ENCODE measurements at places on chromosomes 16 and 17. TPM values are rescaled to one million over a fixed set of nuclear protein-coding genes. Genes with fewer than 3 reads are reported as not detected.
A peak's percentile ranks its signal among the peaks of the same experiment; 100 is the strongest.

DNA sequence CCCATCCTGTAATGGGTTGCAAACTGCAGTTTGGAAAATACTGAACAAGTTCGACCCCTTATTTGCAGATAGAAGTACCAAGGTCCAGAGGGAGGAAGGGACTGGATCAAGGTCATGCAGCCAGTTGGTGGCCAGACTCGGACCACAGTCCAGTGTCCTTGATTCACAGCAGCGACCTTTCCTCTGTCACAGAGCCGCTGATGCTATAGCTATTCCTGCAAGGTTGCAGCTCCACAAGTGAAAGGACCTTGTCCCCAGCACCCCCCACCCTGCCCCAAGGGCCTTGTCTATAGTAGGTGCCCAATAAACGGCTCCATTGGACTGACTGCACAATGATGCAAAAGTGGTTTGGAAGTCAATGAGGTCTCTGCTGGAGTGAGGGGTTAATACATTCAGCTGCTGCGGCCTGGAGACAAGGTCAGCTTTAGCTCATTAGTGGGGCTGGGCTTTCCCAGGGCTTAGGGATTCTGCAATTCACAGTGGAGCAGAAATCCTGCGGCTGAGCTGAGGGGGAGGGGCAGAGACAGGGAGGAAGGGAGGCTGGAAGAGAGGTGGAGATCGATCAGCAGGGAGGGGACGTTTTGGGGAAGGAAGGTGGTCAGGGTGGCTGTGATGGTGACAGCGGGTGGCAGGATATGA lies 13.4 kb upstream of the CRHR1 start:
- H3K27me3 ChIP-seq = peaks cover 29% of the 10 kb centered on the region
- DNase-seq = no peak
- no peaks in the 10 kb centered on the region for H3K36me3 ChIP-seq
- H3K4me1 ChIP-seq = no peaks in the 10 kb centered on the region
- H3K27ac ChIP-seq = no peak overlapping the region
- H3K4me3 ChIP-seq = no peak overlapping the region

GRCh38 chr17:56830726-56831368 lies 2.9 kb downstream of the C17orf67 start:
- H3K27ac ChIP-seq = peak overlapping the region; percentile 26
- peaks cover 23% of the 10 kb centered on the region for H3K36me3 ChIP-seq
- H3K4me3 ChIP-seq = peak overlapping the region; percentile 21
- H3K27me3 ChIP-seq = no peaks in the 10 kb centered on the region

DNA sequence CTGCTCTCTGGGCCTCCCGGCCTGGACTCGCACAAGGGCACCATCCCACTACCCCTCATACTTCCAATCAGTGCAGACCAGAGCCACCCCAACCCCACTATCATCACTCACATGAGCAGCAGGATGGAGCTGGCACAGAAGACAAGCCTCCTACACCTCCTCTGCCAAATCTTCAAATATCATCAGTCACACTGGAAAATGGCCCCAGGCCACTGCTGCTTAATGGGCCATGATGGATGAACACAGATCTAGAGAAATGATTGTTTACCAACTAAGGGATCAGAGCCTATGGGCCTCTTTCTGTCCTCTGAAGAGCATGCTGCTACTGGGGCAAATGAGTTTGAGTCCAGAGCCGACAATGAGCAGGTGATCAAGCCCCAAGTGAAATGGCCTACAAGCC lies 165.5 kb downstream of the GRIN2A start:
- H3K27me3 ChIP-seq = no peaks in the 10 kb centered on the region
- H3K36me3 ChIP-seq = no peaks in the 10 kb centered on the region
- no peak overlapping the region for H3K27ac ChIP-seq
- no peaks in the 10 kb centered on the region for H3K4me1 ChIP-seq

GRCh38 chr16:86887416-86887815 lies 309.1 kb downstream of the FOXL1 start:
- H3K27me3 ChIP-seq = peaks cover 5% of the 10 kb centered on the region
- no peak overlapping the region for H3K4me3 ChIP-seq
- no peaks in the 10 kb centered on the region for H3K4me1 ChIP-seq
- no peak for DNase-seq
- H3K27ac ChIP-seq = no peak overlapping the region
- no peaks in the 10 kb centered on the region for H3K36me3 ChIP-seq

- peaks cover 56% of the 10 kb centered on the region for H3K4me1 ChIP-seq
- no peaks in the 10 kb centered on the region for H3K27me3 ChIP-seq
- H3K27ac ChIP-seq = peak overlapping the region; percentile 11
- no peak for DNase-seq
- no peak overlapping the region for H3K4me3 ChIP-seq
Measured at GRCh38 chr16:11734025-11734652, 8.5 kb downstream of the TXNDC11 start.

DNA sequence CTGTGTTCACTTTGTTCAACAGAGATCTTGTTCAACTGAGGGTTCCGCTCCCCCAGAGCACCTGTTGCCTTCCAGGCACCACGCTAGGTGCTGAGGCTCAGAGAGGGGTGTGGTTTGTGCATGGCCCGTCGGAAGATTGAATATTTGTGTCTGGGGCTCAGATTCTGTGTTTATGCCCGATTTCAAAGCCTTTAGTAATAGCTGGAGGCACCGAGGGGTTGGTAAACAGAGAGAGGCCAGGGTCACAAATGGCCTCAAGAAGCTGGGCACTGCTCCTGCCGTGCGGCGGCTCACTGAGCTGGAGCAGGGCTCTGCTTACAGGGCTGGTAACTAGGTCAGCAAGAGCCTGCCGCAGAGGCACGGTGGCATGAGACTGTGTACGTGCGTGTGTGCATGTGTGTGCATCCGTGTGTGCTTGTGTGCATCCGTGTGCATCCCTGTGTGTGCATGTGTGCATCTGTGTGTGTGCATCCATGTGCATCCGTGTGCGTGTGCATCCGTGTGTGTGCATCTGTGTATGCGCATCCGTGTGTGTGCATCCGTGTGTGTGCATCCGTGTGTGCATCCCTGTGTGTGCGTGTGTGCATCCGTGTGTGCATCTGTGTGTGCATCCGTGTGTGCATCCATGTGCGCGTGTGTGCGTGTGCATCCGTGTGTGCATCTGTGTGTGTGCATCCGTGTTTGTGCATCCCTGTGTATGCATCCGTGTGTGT lies 5.4 kb downstream of the ITGAE start:
- no peaks in the 10 kb centered on the region for H3K27me3 ChIP-seq
- peaks cover 36% of the 10 kb centered on the region for H3K4me1 ChIP-seq
- DNase-seq = no peak
- peak overlapping the region; percentile 56 for H3K27ac ChIP-seq

Gene ST6GALNAC2
- 0.51 TPM for total RNA-seq

Gene HSPB9
- total RNA-seq = not detected

Gene KIF2B
- not detected for total RNA-seq

Gene RPAIN
- total RNA-seq = 51.7 TPM

Measured in activated CD4-positive, alpha-beta memory T cell treated with anti-CD3 and anti-CD28 coated beads for 36 hours (primary cell).